Osteoblast (primary cell): ENCODE measurements at places on chromosomes 3 and 15. TPM values are rescaled to one million over a fixed set of nuclear protein-coding genes. Genes with fewer than 3 reads are reported as not detected.

The TLR9 gene
- not detected in 2 replicates for total RNA-seq

The SEMA3G gene
- under 0.01 TPM in 1 of 2 replicates, not detected in the other for total RNA-seq

The MAPK6 gene
- total RNA-seq = 77.2 and 86.9 TPM in 2 replicates

The GOLGA6L7 gene
- total RNA-seq = not detected in 2 replicates

The ONECUT1 gene
- not detected in 2 replicates for total RNA-seq

The APBA2 gene
- 6.2 and 8.8 TPM in 2 replicates for total RNA-seq

The CLRN1 gene
- not detected in 2 replicates for total RNA-seq

The AMIGO3 gene
- total RNA-seq = 0.29 and 1.8 TPM in 2 replicates

The GHSR gene
- not detected in 2 replicates for total RNA-seq

The CPLX3 gene
- total RNA-seq = not detected in 2 replicates

The ANKUB1 gene
- under 0.01 TPM in 1 of 2 replicates, not detected in the other for total RNA-seq

The WDR5B gene
- total RNA-seq = 9.8 and 10.9 TPM in 2 replicates

The TMEM207 gene
- total RNA-seq = not detected in 2 replicates

The GOLGA8N gene
- 4.7 and 5.0 TPM in 2 replicates for total RNA-seq

The GP9 gene
- total RNA-seq = not detected in 2 replicates

The GANC gene
- 21.0 and 24.2 TPM in 2 replicates for total RNA-seq

The SLC2A2 gene
- not detected in 2 replicates for total RNA-seq

The LSAMP gene
- total RNA-seq = 3.3 and 6.8 TPM in 2 replicates

The TMEM158 gene
- 4.7 and 9.0 TPM in 2 replicates for total RNA-seq

The COL7A1 gene
- 12.7 and 21.4 TPM in 2 replicates for total RNA-seq

The GOLGA6L1 gene
- total RNA-seq = not detected in 2 replicates

The NDN gene
- 34.7 and 51.9 TPM in 2 replicates for total RNA-seq

The TP63 gene
- 1.8 and 2.4 TPM in 2 replicates for total RNA-seq
